ENCODE measurements at places on chromosomes 13 and 19.

- DNase-seq, result no peak
Measured at GRCh38 chr19:43660971-43661360, 9.0 kb downstream of the PLAUR start.

- no peak for DNase-seq
Measured at GRCh38 chr19:30855442-30855841, 483.3 kb downstream of the ZNF536 start.

- no peak for DNase-seq
Measured at GRCh38 chr13:45468635-45469034, 3.9 kb downstream of the COG3 start.

GRCh38 chr19:41893899-41894298 lies 10.9 kb downstream of the ARHGEF1 start:
- no peak for DNase-seq
